ENCODE measurements at places on chromosomes 5 and 9. TPM values are rescaled to one million over a fixed set of nuclear protein-coding genes. Genes with fewer than 3 reads are reported as not detected.

DNA sequence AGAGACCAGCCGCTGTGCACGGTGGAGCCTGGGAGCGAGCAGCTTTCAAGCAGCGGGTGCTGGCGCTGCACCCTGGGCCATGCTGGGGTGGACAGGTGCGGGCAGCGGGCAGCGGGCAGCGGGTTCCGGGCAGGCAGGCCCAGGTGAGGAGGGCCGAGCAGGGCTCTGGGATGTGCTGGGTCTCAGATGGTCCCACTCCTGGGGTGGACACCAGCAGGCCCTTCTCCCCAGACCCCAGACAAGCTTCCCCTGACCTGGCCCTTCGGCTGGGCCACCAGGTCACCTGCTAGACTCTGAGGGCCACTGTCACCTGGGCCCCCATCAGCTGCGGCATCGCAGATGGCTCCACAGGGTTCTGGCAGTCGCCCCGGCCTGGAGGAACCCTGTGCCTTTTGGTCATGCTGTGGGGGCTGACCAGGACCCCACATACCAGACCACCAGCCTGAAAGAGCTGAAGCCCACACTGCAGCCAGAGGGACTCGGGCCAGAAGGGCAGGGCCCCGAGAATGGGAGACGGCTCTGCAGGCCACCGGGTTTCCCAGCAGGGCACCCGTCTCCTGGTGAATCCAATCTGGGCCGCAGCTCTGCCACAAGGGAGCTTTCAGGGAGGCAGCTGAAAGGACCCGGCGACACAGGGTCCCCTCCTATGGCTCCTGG is 2.0 kb downstream of the SLC6A19 start:
- no peak for DNase-seq

The CARD9 gene
- 3.0 TPM for total RNA-seq

DNA sequence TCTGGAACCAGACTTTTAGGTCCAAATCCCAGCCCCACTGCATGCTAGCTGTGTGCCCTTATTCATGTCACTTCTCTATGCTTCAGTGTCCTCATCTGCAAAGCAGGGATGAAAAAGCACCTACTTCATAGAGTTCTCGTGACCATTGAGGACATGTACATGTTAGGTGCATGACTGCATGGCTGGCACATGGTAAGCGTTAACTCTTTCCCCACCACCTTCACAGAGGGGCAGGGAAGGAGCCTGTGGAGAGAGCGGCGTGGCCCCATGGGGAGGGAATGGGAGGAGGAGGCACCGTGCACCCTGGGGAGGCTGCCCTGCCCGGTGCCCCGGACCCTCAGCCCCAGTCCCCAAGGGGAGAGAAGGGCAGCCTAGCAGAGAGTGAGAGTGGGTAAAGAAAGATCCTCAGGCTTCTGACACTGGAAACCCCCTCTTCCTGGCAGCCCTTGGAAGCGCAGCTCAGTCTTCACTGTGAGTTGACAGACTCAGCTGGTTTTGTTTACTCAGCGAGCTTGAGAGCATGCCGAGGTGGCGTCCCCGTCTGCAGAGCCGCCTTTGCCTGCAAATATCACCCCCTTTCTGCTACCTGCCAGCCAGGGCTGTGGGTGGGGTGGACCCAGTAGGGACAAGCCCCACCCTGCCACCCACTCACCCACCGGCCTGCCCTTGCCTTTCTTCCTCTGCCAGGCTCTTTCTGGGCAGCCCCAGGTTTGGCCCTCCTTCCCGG is 10.6 kb upstream of the ANGPTL2 start:
- DNase-seq = no peak

GRCh38 chr5:137283801-137284200 is 215.3 kb downstream of the SPOCK1 start:
- no peak for DNase-seq

The SEMA6A gene
- total RNA-seq = 21.3 TPM

DNA sequence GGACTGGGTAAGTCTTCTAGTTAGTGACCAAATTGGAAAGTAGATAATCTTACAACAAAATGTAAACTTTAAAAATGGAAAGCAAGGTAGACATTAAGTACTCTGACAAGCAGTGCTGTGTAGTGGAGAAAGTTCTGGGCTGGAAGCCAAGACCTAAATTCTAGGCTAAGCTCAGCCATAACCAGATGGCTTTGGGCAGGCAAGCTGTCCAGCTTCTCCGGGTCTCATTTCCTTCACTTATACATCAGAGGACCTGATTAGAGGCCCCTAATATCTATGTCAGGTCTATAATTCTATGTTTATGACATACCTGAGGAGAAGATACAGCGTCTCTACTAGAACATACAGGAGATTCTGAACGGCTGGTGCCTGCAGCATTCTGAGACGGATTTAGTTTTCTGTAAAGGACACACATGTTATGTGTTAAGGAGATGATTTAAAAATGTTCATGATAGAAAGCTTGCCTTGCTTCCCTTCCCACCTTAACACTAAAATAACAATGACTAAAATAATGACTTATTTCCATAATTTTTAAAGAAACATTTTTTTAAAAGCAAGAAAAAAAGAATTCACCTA is 61.2 kb downstream of the ELL2 start:
- DNase-seq = no peak

Data from omental fat pad (tissue), 4 donors.